ENCODE measurements at places on chromosomes 3 and 15.

GRCh38 chr3:194986208-194987043 is 284.5 kb downstream of the XXYLT1 start:
- no peak for DNase-seq

DNA sequence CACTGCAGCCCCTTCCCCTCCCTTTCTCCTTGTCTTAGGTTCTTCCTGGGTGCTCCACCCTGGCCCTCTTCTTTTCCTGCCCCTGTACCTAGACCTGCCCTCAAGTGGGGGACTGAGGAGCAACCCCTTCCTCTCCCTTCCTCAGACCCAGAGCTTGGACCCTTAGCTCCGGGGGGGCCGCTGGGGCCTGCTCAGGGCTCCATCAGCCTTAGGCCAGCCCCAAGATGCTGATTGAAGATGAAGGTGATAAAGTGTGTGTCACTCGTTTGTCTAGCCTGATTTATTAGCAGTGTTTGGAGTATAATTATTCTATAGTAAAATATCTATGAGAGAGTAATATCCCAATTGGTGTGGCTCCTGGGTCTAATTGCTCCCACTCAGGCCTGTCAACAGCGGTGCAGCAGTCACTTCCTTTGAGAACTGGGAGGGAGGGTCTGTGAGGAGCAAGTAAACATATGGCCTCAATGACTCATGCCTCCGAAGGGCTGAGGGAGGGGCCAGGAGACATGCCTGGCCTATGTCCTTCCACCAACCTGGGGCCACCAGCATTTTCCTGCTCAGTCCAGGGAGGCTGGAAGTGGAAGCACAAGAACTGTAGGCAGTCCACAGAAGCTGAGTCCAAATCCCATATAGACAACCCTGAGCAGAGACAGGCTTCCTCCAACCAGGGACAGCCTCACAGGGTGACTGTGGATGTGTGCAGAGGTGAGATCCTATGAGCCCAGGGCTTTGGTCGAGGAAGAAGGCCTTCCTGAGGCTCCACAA is 123.2 kb downstream of the DNAJB8 start:
- peak; percentile 40 for DNase-seq

GRCh38 chr15:69891070-69891536 is 206.6 kb downstream of the TLE3 start:
- DNase-seq = no peak

- DNase-seq = no peak
Measured at GRCh38 chr15:39429898-39430357, 151.0 kb upstream of the THBS1 start.

Measured in sigmoid colon (tissue), 7 donors.